Mesothelial cell of epicardium (in vitro differentiated cells): ENCODE measurements at places on chromosomes 3 and 15. TPM values are rescaled to one million over a fixed set of nuclear protein-coding genes. Genes with fewer than 3 reads are reported as not detected.

The RETNLB gene
- not detected in 3 replicates for total RNA-seq

The CNBP gene
- total RNA-seq = 217 to 223 TPM (median 222 TPM) in 3 replicates

The ATG7 gene
- total RNA-seq = 35.3 to 40.3 TPM (median 37.5 TPM) in 3 replicates

DNA sequence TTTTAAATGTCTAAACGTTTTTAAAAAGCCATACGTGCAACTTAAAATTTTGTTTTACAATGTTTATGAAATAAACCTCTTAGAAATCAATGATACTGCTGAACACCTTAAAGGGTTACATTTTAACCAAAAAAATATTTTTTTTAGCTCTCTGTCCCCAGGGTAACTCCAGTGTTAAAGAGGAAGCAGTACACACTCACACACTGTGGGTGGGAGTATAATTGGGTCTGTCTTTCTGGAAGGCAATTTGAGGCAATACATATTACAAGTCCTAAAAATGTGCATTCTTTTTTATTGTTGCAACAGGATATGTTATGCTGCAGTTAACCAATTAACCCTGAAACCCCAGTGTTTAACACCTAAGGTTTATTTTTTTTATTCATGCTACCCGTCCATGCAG, 34.1 kb downstream of the WHAMM start:
- H3K4me1 ChIP-seq = no peaks in the 10 kb centered on the region
- no peak for DNase-seq
- H3K27me3 ChIP-seq = no peaks in the 10 kb centered on the region

DNA sequence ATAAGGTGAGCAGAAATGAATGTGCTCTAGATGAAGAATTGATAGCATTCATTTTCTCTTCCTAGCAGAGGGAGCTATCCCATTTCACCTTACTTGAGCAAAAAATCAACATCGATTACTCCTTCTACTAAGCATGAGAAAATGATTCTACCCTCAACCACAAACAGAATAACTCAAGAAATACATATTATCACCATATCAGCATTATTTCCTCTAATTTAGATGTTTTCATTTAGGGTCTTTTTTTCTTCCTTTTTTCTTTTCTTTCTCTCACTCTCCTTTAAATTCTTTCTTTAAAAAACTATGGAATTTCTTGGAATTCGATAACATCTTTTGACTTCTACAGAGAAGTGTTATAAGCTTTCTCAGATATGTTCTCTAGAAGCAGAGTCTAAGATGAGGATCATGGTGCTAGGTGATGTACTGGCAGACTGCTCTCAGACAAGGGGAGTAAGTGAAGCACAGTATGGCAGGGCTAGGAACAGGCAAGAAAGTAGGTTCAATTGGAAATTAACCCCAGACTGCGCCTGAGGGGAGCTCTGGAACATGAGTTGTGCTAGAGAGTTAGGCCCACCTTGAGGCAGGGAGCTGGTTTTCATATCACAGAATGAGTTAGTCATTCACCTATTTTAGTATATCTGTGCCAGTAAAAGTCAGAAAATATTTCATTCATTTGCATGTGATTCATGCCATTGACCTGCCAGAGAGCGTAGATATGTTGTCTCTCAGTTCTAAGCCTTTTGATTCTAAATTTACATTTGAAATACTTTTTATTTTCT, 279.2 kb upstream of the KCNH8 start:
- no peaks in the 10 kb centered on the region for H3K4me1 ChIP-seq
- no peak for DNase-seq
- no peaks in the 10 kb centered on the region for H3K36me3 ChIP-seq
- H3K27ac ChIP-seq = no peak overlapping the region
- H3K27me3 ChIP-seq = no peaks in the 10 kb centered on the region
